ENCODE measurements at places on chromosomes 2 and 18.

GRCh38 chr2:176297067-176297466, 27.8 kb downstream of the MTX2 start:
- no peak for DNase-seq

- DNase-seq: no peak
These were observed 19.5 kb downstream of the MARCHF4 start for GRCh38 chr2:216352653-216353270.

GRCh38 chr2:232260075-232260474, 118.5 kb upstream of the ALPP start:
- DNase-seq: no peak

GRCh38 chr18:56775701-56776100, 124.5 kb downstream of the WDR7 start:
- DNase-seq: no peak

All from GM12865 (cell line).